Activated CD8-positive, alpha-beta memory T cell treated with anti-CD3 and anti-CD28 coated beads for 24 hours (primary cell): ENCODE measurements at places on chromosomes 6 and 20.
A peak's percentile ranks its signal among the peaks of the same experiment; 100 is the strongest.

DNA sequence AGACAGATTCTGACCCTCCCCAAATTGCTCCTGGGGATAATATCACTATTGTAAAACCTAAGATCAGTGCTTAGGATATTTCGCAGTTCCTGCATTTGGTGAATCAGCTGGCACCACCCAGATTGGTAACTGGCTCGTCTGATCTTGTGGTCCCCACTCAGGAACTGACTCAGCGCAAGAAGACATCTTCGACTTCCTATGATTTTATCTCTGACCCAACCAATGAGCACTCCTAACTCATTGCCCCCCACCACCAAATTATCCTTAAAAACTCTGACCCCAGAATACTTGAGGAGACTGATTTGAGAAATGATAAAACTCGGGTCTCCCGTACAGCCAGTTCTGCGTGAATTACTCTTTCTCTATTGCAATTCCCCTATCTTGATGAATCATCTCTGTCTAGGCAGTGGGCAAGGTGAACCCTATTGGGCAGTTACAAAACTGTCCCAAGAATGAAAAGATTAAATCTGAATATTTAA, 55.7 kb upstream of the PRND start:
- peak; percentile 65 for DNase-seq

DNA sequence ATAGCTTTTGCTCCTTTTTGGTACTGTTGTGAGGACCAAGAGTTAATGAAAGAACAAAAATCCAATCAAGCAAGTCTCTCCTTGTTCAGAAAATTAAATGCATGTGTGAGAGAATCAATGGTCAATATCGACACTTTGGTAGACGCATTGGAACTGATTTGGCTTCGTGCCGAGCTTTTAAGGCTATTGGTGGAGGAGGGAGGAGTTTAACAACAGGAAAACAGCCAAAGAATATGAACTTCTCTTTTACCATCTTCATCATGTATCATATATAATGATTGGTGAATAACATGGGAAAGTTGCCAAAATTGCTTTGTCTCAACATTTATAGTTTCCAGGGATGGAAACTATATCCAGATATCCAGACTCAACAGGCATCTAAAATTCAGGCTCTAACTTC, 266.5 kb upstream of the CITED2 start:
- no peak for DNase-seq

GRCh38 chr20:45011108-45011526, 44.8 kb downstream of the STK4 start:
- no peak for DNase-seq

- peak; percentile 74 for DNase-seq
Observed at GRCh38 chr6:52399511-52400312, 20.4 kb upstream of the EFHC1 start.

GRCh38 chr20:3580412-3580811, 82.8 kb downstream of the GFRA4 start:
- DNase-seq: no peak

- no peak for DNase-seq
Observed at GRCh38 chr6:112085286-112086065, 1.8 kb downstream of the TUBE1 start.

GRCh38 chr6:47631797-47632196, 66.6 kb upstream of the ADGRF4 start:
- no peak for DNase-seq
